HT1080 (cell line): ENCODE measurements at places on chromosomes 2 and 18. TPM values are rescaled to one million over a fixed set of nuclear protein-coding genes. Genes with fewer than 3 reads are reported as not detected.

DNA sequence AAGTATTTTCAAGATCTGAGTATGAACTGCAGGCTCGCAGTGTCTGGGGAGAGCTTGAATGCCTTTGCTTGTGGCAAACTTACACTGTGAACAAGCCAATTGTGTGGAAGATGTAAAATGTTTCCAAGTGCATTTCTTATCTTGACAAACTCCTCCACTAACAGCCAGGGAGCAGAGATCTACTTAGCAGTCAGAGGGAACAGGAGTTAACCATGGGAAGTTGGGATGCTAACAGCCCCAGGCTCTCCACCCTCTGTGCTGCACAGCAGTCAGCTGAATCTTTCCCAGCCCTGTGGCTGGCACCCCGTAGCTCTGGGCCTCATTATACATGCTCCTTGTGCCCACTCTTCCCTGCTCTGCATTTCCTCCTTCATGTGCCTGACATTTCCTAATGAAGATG is 450.2 kb downstream of the TSN start:
- DNase-seq, result no peak

DNA sequence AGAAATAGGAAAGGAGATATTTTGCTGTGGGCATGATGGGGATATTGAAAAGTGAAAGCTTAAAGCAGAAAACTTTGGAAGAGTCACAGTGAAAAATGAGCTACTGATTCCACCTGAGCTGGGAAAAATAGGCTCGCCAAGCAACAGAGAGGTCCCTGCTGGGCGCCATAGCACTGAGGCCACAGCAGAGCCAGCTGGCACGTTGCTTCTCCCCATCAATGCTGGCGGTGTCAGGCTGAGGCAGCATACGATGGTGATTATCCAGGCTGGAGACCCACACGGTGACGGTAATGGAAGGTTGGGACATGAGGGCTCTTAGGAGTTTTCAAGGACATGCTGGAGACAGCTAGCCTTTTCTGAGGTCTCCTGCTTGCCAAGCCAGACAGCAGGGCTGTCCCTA is 25.8 kb upstream of the DTNB start:
- DNase-seq, result no peak

Gene CYP27C1
- 1.4 and 1.5 TPM in 2 replicates for total RNA-seq

Gene TBR1
- total RNA-seq, result 0.13 TPM in 1 of 2 replicates, not detected in the other

Gene RESP18
- not detected in 2 replicates for total RNA-seq

Gene RAMP1
- total RNA-seq, result 0.53 TPM in 1 of 2 replicates, not detected in the other

- no peak for DNase-seq
Measured at GRCh38 chr2:174613531-174613930, 15.9 kb upstream of the WIPF1 start.

Gene CAPN14
- total RNA-seq, result 0.03 and 0.24 TPM in 2 replicates

DNA sequence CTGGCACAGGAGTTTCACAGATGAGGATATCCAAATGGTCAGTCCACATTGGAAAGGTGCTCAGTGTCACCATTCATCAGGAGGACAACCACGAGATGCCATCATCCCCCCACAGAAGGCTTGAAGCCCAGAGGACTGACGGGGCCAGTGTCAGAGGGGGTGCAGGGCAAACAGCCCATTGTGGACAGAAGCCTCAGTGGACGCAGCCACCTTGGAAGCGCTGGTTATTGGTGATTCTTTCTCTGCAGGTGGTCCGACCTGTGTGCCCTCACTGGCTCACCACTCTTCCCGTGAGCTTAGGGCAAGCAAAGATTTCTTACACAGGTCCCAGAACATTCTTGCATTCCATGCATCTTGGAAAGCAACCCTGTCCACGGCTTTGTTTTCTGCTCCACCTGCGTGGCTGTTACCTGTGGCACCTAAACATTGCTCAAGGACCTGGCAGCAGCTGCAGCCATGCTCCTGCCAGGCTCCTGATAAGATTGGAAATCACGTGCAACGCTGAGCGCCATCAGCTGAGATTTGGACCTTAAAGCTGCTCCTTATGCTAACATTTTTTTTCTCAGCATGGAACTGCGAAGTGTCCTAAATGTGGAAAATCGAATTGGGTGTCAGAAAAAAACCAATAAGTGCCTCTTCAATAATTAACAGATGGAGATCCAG is 110.9 kb upstream of the CTDP1 start:
- no peak for DNase-seq

DNA sequence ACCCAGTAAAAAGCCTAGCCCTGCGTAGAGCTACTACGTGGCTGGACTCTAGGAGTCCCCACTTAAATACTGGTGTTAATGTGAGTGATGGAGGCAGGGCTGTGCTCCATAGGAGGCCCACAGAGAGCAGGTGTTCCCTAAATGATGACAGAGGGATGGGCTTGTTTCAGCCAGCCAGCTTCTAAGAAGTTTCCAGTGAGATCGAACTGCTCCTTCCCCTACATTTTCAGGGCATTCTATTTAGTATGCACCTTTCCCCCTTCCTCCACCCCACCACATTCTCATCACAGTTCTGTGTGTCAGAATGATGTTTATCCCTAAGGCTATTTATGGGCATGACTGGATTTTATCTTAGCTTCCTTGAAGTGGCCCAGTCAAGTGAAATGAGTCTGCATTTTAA is 213.0 kb downstream of the TRIB2 start:
- DNase-seq, result no peak

- DNase-seq, result no peak
Measured at GRCh38 chr2:10980886-10981425, 69.2 kb downstream of the KCNF1 start.

Gene MTIF2
- 41.8 and 49.4 TPM in 2 replicates for total RNA-seq

Gene ARHGAP28
- 2.5 TPM in 1 of 2 replicates, not detected in the other for total RNA-seq
